ENCODE measurements at places on chromosomes 13 and 19. TPM values are rescaled to one million over a fixed set of nuclear protein-coding genes. Genes with fewer than 3 reads are reported as not detected.

The HSPBP1 gene
- 75.2 TPM for polyA plus RNA-seq

The SIGLEC10 gene
- not detected for polyA plus RNA-seq

The CYTH2 gene
- polyA plus RNA-seq = 44.8 TPM

DNA sequence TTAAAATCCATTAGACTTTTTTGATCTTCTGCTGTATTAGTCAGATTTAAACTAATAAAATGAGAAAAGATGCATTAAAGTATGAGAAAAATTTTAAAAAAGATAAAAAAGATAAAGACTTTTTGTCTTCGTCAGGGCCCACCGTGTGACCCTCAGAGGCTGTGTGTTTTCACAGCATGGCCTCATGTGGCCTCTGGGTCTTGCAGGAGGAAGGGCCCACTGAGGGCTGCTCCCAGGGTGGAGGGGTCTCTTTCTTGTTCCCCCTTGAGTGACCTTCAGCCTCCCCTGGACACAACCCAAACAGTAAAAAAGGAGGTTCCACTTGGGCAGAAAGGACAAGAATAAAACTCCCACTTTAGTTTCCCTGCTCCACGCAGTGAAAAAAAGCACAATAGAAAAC, 57.1 kb upstream of the RANBP3 start:
- DNase-seq = no peak

GRCh38 chr19:53947624-53948023, 15.1 kb upstream of the CACNG8 start:
- no peak for DNase-seq

DNA sequence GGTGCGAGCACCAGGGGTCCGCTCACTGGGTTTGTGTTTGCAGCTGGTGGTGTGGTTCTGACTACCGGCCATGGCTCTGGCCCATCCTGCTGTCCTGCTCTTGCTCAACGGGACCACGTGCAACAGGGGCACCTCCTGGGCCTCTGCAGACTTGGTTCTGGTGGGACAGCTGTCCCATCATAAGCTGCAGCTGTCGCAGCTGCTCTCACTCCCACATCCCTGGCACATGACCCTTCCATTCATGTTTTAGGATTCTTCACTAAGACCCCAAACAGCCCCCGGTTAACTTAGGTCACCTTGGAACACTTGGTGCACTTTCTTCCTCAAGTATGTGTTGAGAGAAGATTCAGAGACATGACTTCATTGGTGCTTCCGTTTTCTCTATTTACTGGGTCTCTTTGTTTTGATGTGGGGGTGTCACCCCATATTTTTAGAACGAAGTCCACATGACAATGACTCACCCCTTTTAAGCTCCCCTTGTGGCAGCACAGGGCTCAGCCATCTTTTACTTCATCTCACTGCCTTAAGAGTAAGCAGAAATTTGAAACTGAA, 68.4 kb upstream of the ARHGEF7 start:
- DNase-seq = no peak

GRCh38 chr19:54245936-54246335, 3.3 kb upstream of the LILRA6 start:
- no peak for DNase-seq

DNA sequence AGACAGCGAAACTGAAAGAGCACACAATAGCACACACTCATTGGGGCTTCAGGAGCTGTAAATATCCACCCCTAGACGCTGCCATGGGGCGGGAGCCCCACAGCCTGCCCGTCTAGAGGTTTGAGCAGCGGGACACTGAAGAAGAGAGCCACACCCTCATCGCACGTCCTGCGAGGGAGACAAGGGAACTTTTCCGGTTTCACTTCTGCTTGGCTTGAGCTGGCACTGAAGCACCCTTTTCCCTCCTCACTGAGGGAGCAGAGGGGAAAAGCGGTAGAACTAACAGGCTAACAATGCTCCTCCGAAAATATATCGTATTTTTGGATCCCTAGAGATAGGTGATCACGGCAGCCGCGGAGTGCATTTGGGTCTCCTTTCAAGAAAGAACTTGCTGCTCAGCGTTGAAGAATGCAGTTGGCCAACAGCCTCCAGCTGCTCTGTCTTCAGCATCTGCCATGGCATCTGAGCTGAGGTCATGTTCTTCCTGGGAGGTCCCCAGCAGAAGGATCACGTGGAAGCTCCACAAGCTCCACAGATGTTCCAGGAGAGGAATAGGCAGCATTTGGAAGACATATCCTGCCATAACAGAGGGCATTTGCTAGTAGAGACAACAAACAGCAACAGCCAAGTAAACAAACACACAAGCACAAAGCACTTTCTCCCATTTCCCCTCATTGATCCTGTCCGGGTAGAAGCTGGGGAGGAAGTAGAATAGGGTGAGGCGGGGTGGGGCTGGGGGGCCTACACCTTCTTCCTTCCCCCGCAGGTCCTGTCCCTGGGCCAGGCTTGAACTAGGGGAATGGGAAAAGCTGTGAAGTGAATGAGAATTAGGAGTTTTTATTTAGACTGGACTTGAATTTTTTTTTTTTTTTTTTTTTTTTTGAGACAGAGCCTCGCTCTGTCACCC, 44.8 kb upstream of the ALOX5AP start:
- peak; percentile 84 for DNase-seq

- no peak for DNase-seq
Observed at GRCh38 chr13:48163061-48163460, 68.2 kb upstream of the MED4 start.

DNA sequence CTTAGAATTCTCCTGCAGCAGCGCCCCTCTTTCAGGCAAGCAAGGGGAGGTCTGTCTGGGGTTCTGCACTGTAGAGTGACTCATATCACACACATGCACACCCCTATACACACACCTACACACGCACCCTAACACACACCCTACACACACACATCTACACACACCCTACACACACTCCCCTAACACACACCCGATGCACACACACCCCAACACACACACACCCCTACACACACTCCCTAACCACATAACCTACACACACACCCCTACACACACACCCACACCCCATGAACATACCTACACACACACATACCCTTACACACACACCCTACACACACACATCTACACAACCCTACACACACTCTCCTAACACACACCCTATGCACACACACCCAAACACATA, 493.2 kb downstream of the IRS2 start:
- no peak for DNase-seq

DNA sequence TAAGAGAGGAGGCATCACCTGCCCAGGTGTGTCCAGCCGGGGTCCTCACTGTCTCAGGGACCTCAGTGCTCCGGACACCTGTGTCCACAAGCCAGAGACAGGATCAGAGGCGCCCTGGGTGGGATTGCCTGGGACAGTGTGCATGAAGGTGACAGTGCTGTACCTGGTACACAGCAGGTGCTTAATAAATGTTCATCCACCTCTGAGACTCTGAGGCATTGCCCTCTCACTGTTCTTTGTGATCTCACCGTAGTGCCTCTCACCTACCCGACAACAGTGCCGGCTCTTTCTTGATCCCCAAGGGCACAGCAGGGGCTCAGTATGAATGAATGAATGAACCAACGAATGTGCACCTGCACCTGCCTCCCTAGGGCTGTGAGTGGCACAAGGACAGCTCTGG, 9.2 kb downstream of the RDH13 start:
- no peak for DNase-seq

DNA sequence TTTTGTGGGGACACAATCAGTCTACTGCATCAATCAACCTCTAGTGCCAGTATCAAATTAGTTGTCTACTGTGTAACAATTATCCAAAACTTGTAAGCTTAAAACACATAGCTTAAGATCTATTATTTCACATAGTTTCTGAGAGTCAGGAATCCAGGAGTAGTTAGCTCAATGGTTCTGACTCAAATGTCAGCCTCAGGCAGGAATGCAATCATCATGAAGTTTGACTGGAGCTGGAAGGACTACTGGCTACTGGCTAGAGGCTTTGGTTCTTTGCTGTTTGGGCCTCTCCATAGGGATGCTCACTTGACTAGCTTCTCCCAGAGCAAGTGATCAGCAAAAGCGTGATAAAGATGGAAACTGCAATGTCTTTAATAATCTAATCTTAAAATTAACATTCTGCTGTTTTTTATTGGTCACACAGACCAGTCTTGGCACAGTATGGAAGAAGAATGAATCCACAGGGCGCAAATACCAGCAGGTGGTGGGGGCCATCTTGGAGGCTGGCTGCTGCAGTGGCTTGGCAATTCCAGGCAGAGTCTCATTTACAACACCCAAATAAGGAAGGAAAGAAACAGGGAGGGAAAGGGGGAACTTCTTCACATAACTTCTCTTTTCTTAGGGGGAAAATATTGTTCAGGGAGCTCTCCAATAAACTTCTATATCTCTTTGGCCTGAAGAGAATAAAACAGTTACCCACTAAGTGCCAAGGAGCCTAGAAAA, 15.7 kb downstream of the CAB39L start:
- DNase-seq = no peak

Data from foreskin keratinocyte (primary cell).